ENCODE measurements at places on chromosomes 7 and 10.

- DNase-seq = no peak
Observed at GRCh38 chr10:27558612-27559020, 54.5 kb downstream of the RAB18 start.

GRCh38 chr7:84701524-84702306, 485.1 kb downstream of the SEMA3D start:
- no peak for DNase-seq

DNA sequence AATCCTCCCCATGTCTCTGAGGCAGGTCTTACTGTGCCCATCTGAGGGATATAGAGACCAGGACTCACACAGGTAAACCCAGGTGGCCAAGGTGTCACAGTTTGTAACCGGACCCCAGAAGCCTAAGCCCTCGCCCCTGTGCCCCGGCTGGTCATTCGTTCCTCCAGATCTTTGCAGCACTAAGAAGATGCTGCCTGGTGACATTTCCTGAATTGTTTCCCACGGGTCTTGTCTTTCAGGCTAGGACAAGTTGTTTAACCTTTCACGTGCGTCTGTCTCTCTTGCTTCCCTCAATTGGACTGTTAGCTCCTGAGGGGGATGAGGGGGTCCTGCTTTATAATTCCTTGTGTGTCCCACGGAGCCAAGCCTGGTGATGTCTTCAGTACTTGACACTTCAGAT, 158.0 kb downstream of the KCNMA1 start:
- DNase-seq = no peak

DNA sequence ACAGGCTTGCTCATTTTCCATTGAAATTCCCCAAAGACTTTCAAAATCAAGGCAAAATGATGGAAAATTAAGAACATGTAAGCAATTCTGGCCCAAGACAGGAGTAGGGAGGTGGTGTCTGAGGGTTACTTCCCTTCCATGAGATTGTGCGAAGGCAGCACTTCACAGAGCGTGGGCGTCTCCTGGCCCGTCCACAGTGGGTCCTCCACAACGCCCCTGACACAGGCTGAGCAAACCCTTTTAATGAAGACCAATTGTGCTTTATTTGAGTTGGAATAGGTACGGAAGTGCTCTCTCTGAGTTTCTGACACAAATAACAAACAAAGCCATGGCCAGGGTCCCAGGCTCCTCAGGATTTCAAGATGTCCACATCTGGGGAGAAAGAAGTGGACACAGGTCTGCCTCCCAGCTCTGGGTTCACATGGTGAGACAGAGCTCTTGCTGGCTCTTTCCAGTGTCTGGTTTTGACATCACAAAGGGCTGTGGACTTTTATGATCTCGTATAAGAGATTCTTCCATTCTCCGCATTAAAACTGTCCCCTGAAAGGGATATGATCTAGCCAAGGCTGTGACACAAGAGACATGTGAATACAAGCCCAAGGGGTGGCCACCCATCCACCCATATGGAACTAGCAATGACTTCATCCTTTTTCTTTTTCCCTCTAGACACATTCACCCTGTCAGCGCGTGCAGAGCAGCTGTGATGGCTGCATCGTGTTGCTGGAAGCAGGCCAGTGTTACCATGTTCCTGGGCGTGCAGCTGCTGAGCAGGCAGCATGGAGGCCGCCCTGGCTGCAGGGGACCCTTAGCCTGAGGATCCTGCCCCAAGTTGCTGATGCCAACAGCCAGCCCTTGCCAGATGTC, 145.6 kb downstream of the ADAM12 start:
- DNase-seq = no peak

GRCh38 chr7:132387596-132387995, 188.7 kb downstream of the PLXNA4 start:
- no peak for DNase-seq

DNA sequence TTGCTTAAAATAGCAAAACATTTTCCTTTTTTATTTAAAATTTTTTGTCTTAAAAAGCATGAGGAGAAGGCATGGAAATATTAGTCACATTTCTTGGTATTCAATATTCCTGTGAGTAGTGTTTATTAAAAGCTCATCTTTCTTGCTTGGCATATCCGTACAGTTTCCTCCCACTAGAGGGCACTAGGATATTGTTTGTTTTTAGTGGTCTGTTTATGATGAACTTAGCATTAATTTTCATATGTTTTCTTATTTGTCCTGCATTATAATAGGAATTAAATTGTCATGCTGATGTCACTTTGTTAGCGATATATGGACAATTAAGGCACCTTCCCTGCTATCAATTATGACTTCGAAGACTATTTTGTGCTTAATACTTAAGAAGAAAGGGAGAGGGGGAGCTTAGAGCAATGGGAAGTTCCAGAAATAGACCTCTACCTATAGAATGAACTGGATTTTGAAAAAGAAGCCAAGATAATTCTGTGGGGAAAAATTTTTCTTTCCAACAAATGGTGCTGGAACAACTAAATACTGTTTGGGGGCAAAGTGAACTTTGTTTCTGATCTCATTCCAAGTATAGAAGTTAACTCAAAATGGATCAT, 91.0 kb upstream of the STRIP2 start:
- no peak for DNase-seq

DNA sequence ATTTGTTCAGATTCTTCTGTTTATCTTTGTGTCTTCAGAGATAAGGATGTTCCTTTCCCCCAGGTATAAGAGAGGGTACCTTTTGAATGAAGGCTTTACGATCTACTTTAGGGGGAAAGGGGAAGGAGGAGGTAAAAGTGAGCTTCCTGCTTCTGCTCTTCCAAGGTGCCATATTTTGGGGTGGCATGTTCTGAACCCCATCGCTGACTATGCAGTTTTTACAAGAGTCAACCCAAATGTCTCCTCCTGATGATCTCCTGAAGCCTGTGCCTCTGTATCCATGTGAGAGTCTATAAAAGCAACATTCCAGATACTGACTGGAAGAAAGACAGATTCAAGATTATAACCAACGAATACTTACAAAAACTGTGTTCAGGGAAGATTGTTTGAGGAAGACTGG, 102.5 kb downstream of the ZNF277 start:
- DNase-seq = no peak

DNA sequence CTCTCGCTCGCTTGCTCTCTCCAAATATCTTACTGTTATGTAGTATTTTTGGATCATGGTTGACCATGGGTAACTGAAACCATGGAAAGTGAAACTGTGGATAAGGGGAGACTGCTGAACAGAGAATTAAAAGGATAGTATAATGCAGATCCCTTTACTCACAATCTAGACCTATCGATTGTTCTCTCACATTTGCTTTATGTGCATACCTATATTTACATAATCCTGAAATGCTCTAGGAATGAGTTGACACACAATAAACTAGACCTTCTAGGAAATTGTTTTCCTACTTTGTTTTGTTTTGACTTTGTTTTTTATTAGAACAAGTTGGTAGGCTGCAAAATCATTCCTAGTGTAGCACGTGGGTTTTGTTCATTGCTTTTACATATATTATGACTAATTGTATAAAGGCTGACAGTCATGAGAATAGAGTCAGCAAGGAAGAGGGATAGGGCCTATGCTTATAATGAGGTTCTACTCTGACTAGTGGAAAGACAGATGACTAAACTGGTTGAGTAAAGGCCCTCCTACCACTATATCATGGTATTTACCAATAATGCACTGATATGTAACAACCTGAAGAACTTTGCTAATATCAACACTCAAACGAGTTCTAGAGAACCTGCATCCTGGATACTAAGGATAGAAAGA, 175.3 kb upstream of the TARP start:
- DNase-seq = no peak

- DNase-seq = no peak
Observed at GRCh38 chr10:6977398-6978186, 397.5 kb upstream of the PRKCQ start.

DNA sequence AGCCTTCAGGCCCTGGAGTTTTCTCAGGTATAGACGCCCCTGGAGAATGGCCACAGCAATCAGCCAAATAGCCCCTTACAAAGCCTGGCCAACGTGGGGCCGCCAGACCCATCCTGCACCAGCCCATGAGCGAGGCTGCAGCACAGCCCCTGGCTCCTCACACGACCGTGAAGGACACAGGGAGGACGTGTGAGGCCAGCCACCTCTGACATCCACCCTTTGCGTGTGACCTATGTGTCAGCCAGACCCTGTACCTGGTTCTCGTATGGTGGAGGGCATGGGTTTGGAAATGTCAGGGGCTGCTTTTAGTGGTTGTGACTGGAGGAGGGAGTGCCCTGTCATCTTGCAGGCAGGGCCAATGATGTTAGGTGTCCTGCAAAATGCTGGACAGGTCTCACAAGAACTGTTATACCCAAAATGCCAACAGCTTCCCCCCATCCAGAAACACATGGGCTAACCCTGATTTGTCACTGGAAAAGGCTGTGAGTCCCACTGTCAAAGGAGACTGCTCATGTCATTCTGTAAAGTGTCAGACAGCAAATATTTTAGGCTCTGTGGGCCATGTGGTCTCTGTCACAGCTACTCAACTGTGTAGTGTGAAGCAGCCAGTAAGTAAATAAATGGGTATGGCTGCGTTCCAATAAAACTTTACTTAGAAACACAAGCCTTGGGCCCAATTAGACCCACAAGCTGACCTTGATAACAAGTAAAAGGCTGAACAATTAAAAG, 30.0 kb downstream of the NOD1 start:
- DNase-seq = no peak

GRCh38 chr10:44186821-44187220, 198.1 kb downstream of the CXCL12 start:
- no peak for DNase-seq

GRCh38 chr7:97024209-97025129, at the start of gene DLX5:
Gene DLX5 (minus strand): TSS chr7:97024831. CDS start chr7:97024623, 208 bp downstream.
- no peak for DNase-seq

DNA sequence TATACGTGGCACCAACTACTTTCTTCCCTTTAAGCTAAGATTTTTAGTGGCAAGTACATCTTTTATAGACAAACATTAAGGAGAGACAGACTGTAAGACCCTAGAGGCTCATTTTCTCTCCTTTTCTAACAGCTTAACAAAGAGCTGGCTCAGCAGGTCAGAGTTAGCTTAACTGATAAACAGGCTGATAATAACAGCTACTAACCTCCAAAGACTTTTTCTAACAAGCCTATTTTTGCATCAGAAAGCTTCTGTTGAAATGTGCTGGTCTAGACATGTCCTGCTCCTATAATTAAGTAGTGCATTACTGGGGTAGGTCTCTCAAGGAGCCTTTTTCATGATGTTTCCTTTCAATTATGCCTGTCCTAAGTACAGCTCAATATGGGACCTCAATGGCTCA, 238.2 kb upstream of the FAM3C start:
- DNase-seq = no peak

Measured in activated CD4-positive, alpha-beta T cell treated with anti-CD3 and anti-CD28 coated beads for 24 hours (primary cell).